ENCODE measurements at places on chromosomes 13 and 19. TPM values are rescaled to one million over a fixed set of nuclear protein-coding genes. Genes with fewer than 3 reads are reported as not detected.

GRCh38 chr19:40923934-40924391 lies 41.9 kb upstream of the CYP2A7 start:
- H3K4me3 ChIP-seq = no peak overlapping the region
- H3K36me3 ChIP-seq = no peaks in the 10 kb centered on the region
- H3K27me3 ChIP-seq = no peaks in the 10 kb centered on the region
- H3K4me1 ChIP-seq = no peaks in the 10 kb centered on the region

- H3K27me3 ChIP-seq = no peaks in the 10 kb centered on the region
- peaks cover 20% of the 10 kb centered on the region for H3K4me1 ChIP-seq
- no peaks in the 10 kb centered on the region for H3K36me3 ChIP-seq
- H3K27ac ChIP-seq = peak overlapping the region; percentile 20
These were observed 28.9 kb downstream of the AP2S1 start for GRCh38 chr19:46821512-46822409.

- peaks cover 32% of the 10 kb centered on the region for H3K36me3 ChIP-seq
- H3K4me1 ChIP-seq = no peaks in the 10 kb centered on the region
- H3K27me3 ChIP-seq = no peaks in the 10 kb centered on the region
- H3K27ac ChIP-seq = no peak overlapping the region
- H3K4me3 ChIP-seq = no peak overlapping the region
These were observed 56.8 kb downstream of the KCNC3 start for GRCh38 chr19:50272263-50272897.

DNA sequence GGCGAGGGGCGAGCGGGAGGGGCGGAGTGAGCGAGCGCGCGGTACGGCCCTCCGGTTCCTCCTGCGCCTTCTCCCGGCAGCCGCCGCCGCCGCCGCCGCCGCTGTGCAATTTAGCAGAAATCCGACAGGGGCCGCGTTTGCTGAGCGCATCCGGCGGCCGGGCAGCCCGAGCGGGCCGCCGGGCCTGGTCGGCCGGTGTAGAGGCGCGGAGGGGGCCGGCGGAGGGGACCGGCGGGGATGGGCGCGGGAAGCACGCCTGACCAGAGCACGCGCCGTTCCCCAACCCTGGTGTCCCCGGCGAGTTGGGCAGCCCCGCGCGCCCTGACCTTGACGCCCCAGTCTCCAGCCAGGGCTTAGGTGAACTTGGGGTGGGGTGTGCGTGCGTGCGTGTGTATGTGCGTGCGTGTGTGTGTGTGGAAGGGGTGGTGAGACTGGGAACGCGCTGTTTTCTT lies 144.5 kb upstream of the ZNF536 start:
- H3K27ac ChIP-seq = no peak overlapping the region
- H3K36me3 ChIP-seq = no peaks in the 10 kb centered on the region
- peak; percentile 89 for DNase-seq
- H3K4me1 ChIP-seq = peaks cover 22% of the 10 kb centered on the region
- peak overlapping the region; percentile 56 for H3K4me3 ChIP-seq

DNA sequence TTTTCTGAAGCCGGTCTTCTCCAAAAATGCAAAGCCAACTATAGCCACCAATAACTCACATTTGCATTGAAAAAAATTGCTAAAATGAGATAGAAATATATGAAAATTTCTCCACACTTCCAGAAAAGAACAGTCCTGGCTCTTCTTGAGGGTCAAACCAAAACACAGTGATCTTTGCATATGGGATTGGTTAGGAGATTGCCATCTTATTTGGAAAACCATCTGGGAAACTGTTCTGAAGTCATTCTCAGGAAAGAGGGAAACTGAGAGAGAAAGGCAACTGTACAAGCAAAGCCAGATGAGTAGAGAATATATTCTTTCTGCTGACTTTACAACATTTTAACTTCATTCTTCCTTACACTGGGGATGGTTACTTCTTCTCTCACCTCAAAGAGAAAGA lies 54.6 kb downstream of the HSPH1 start:
- no peak for DNase-seq
- H3K36me3 ChIP-seq = no peaks in the 10 kb centered on the region
- no peaks in the 10 kb centered on the region for H3K4me1 ChIP-seq
- peaks cover 2% of the 10 kb centered on the region for H3K27me3 ChIP-seq
- no peak overlapping the region for H3K27ac ChIP-seq

GRCh38 chr19:390386-391206 lies 18.4 kb downstream of the C2CD4C start:
- H3K4me3 ChIP-seq = no peak overlapping the region
- no peak overlapping the region for H3K27ac ChIP-seq
- H3K27me3 ChIP-seq = peaks cover 2% of the 10 kb centered on the region
- peaks cover 2% of the 10 kb centered on the region for H3K4me1 ChIP-seq
- no peaks in the 10 kb centered on the region for H3K36me3 ChIP-seq

DNA sequence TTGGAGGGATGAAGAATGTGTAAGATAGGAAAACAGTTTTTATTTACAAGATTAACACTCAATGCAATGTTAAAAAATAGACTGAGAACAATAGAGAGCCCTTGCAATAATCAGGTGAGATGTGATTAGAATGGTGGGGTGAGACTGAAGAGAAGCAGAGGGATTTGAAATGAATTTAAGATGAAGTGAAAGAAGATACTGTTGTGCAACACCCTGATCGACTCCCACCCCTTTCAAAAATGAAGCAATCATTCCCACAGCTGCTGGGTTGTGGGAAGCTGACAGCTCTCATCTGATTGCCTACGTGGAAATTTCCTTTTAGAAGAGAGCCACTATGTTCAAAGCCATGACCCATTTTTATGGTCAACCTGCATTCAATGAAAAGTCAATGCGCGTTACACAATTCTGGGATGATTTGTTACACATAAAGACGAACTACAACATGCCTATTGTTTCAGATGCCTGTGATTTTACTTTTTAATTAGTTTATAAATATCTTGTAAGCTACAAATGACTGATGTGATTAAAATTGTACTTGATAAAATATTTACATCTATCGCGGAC lies 1374.8 kb downstream of the PCDH9 start:
- no peak overlapping the region for H3K27ac ChIP-seq
- no peak for DNase-seq
- no peak overlapping the region for H3K4me3 ChIP-seq
- H3K36me3 ChIP-seq = no peaks in the 10 kb centered on the region
- H3K4me1 ChIP-seq = no peaks in the 10 kb centered on the region

GRCh38 chr19:29962793-29963192 lies 20.8 kb downstream of the URI1 start:
- no peaks in the 10 kb centered on the region for H3K27me3 ChIP-seq
- peaks cover 2% of the 10 kb centered on the region for H3K36me3 ChIP-seq
- H3K4me3 ChIP-seq = no peak overlapping the region
- peaks cover 3% of the 10 kb centered on the region for H3K4me1 ChIP-seq
- DNase-seq = no peak

- H3K36me3 ChIP-seq = no peaks in the 10 kb centered on the region
- no peak overlapping the region for H3K27ac ChIP-seq
- no peak for DNase-seq
These were observed 219.2 kb downstream of the ENOX1 start for GRCh38 chr13:43567608-43568007.

- no peak overlapping the region for H3K4me3 ChIP-seq
- DNase-seq = no peak
- H3K27ac ChIP-seq = no peak overlapping the region
- H3K36me3 ChIP-seq = no peaks in the 10 kb centered on the region
- H3K27me3 ChIP-seq = peaks cover 3% of the 10 kb centered on the region
These were observed 51.6 kb downstream of the SERP2 start for GRCh38 chr13:44425041-44425814.

- H3K36me3 ChIP-seq = peaks cover 5% of the 10 kb centered on the region
- peaks cover 89% of the 10 kb centered on the region for H3K4me1 ChIP-seq
- H3K27ac ChIP-seq = peak overlapping the region; percentile 53
- H3K27me3 ChIP-seq = no peaks in the 10 kb centered on the region
These were observed 49.0 kb downstream of the BRD4 start for GRCh38 chr19:15283141-15283883.

DNA sequence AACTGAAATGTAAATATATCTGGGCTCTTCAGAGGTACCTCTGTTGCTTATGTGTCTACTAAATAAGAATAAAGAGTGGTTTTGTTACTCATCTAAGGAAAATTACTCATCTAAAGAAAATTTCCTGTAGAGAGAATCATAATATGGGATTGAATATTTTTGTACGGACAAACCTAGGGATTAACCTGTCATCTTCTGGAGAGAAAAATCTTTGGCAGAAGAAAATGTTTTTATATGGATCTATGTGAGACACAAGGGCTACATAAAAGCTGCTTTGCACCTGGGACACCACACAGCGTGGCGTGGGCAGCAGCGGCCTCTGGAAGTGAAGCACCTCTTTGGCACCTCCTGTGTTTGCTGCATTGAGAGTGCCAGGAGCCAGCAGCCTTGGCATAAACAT lies 242.9 kb upstream of the DACH1 start:
- no peak overlapping the region for H3K27ac ChIP-seq
- no peaks in the 10 kb centered on the region for H3K36me3 ChIP-seq
- no peak overlapping the region for H3K4me3 ChIP-seq
- H3K27me3 ChIP-seq = no peaks in the 10 kb centered on the region

DNA sequence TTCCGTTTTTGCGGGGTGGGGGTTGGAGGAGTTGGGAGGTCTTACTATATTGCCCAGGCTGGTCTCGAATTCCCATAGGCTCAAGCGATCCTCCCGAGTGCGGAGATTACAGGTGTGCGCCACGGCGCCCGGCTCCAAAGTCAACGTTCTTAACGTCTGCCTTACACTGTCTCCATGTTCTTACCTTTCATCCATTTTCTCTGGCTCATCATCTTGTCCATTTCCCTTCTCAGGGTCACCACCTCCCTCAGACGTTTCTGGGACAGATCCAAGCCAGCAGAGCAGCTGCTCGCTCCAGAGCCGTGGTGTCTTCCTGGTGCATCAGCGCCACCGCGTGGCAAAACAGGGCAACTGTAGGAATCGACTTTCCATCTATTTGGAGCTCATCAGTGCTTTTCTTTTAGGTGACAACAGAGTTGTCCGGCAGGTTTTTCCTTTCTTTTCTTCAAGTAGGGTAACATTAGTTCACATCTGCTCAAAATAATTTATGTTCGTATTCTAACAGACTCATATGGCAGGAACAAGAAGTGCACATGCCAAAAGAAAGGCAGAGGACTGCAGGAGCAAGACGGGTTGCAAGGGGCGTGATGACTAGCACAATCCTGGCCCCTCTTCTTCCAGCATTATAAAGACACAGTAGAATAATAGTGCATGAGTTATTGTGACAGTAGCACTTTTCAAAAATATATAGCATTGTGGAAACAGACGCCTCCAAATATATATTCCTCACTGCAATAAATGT lies 103.1 kb upstream of the ABCC4 start:
- no peak overlapping the region for H3K27ac ChIP-seq
- peaks cover 6% of the 10 kb centered on the region for H3K4me1 ChIP-seq
- H3K36me3 ChIP-seq = no peaks in the 10 kb centered on the region
- peak overlapping the region; percentile 25 for H3K4me3 ChIP-seq

DNA sequence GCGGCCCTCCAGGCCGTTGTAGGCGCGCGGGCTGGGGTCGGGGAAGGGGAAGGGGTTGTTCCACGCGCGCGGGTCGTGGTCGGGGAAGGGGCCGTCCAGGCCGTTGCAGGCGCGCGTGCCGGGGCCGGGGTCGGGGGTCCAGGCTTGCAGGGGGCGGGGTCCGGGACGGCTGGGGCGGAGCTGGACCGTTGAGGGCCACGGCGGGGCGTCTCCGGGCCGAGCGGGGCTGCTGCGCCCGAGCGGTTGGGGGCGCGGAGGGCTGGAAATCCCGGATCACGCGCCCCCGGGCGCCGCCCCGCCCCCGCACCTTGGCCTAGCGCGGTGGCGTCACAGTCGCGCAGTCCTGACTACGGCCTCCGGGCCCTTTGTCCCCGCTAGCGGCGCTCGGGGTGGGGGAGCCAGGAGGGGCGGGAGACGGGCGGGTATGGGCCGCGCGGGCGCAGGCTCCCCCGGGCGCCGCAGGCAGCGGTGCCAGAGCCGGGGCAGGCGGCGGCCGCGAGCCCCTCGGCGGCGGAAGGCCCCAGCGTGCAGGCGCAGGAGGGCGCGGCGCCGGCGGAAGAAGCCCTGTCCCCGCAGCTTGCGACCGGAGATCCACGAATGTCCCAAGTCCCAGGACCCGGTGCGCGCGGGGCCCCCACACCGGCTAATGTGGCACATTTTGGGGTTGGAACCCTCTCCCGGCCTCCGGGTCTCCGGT lies 665 bp downstream of the GPX4 start:
- DNase-seq = peak; percentile 81
- H3K36me3 ChIP-seq = peaks cover 30% of the 10 kb centered on the region
- peaks cover 43% of the 10 kb centered on the region for H3K4me1 ChIP-seq
- H3K27me3 ChIP-seq = no peaks in the 10 kb centered on the region
- peak overlapping the region; percentile 88 for H3K27ac ChIP-seq
- H3K4me3 ChIP-seq = peak overlapping the region; percentile 65

DNA sequence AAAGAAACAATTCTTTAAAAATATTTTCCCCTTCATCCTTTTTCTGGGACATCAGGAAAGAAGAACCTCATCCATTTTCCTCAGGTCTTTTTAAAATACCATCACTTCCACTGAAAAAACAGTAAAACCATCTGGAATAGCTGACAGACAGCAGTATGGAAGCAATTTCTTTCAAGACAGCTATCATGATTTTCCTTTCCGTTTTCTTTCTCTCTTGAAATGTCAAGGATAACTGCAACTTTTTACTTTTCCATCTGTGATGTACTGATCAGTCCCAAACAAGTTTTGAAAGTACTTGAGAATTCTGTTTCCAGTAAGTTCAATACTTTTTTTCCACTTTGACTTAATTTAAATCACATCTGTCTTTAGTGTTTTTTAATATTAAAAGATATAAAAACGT lies 211.2 kb downstream of the LHFPL6 start:
- no peak overlapping the region for H3K27ac ChIP-seq
- peaks cover 9% of the 10 kb centered on the region for H3K4me1 ChIP-seq
- no peaks in the 10 kb centered on the region for H3K27me3 ChIP-seq
- DNase-seq = peak; percentile 85
- no peak overlapping the region for H3K4me3 ChIP-seq
- no peaks in the 10 kb centered on the region for H3K36me3 ChIP-seq

DNA sequence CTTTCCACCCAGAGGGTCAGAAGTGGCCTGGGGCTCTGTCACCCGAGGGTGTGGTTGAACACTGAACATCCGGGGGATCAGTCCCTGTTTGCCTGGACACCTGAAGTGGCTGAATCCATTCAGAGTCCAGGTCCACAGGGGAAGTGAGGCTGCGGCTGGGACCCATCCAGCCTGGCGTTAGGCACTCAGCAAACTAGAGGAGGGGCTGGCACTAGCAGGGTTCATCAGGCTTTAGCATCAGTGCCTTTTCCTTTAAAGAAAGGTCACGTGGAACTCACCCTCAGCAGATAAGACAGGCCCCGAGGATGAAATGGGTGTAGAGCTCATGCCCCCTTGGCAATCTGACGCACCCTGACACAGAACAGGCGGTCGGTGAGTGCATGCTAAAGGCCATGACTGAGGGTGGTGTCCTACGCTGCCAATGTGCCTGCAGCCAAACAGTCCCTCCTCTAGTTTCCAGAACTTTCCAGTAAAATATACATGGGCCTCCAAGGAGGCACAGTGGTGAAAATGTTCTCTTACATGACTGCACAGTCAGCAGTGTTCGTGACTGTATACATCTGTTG lies 72.4 kb upstream of the ARHGEF7 start:
- no peaks in the 10 kb centered on the region for H3K36me3 ChIP-seq
- no peak overlapping the region for H3K4me3 ChIP-seq
- H3K27me3 ChIP-seq = no peaks in the 10 kb centered on the region
- DNase-seq = no peak
- peaks cover 32% of the 10 kb centered on the region for H3K4me1 ChIP-seq

GRCh38 chr13:68666774-68667397 lies 1436.8 kb upstream of the PCDH9 start:
- no peaks in the 10 kb centered on the region for H3K36me3 ChIP-seq
- H3K27ac ChIP-seq = no peak overlapping the region
- H3K4me1 ChIP-seq = no peaks in the 10 kb centered on the region
- DNase-seq = no peak
- H3K4me3 ChIP-seq = no peak overlapping the region
- no peaks in the 10 kb centered on the region for H3K27me3 ChIP-seq

The BRCA2 gene
- 3.0 TPM for polyA plus RNA-seq

The CEACAM8 gene
- 0.10 TPM for polyA plus RNA-seq

The CACNG8 gene
- polyA plus RNA-seq = 1.1 TPM

The ZNF329 gene
- 13.3 TPM for polyA plus RNA-seq

The ALG11 gene
- polyA plus RNA-seq = 22.4 TPM

The HNRNPM gene
- 193 TPM for polyA plus RNA-seq

The SIGLEC9 gene
- 1.1 TPM for polyA plus RNA-seq

The ZIM2 gene
- polyA plus RNA-seq = 1.6 TPM

The NLRP9 gene
- polyA plus RNA-seq = not detected
